ENCODE measurements at places on chromosomes 4 and X.

DNA sequence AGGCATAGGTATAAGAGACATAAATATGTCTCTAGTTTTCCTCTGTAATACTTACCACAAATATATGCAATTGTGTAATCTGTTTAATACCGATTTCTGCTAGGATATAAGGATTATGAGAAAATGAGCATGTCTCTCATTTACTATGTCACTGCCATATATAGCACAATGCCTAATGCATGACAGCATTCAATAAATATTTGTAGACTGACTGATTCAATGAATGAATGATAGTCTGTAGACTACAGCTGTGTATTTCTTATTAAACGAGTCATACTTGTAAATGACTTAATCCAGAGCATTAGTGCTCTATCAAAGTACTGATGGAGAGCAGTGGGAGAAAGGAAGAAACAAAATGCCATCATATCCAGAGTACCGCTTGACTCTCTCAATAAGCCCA is 175.6 kb downstream of the PPP3CA start:
- DNase-seq = no peak

GRCh38 chr4:84932462-84932861 is 34.0 kb downstream of the WDFY3 start:
- no peak for DNase-seq

GRCh38 chr4:109432203-109432602 is 1.4 kb upstream of the SEC24B start:
- no peak for DNase-seq

DNA sequence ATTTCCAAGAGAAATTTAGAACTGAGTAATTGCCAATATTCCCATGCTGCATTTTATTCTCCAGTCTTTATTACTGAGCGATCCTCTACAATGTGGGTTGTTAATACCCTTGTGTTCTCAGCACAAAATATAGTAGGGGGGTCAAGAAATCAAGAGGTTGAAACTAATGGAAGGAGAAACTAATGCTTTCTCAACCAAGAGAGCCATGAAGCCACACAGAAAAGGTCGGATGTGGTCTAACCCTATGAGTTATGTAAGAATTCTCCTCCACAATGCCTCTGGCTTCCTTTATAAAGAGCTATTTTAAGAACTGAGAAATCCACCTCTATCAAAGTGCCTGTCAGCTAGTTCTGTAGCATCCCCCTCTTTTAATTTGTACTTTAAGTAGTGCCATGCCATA is 268.5 kb downstream of the CHIC1 start:
- no peak for DNase-seq

GRCh38 chrX:46649421-46650260 is 76.1 kb downstream of the CHST7 start:
- no peak for DNase-seq

DNA sequence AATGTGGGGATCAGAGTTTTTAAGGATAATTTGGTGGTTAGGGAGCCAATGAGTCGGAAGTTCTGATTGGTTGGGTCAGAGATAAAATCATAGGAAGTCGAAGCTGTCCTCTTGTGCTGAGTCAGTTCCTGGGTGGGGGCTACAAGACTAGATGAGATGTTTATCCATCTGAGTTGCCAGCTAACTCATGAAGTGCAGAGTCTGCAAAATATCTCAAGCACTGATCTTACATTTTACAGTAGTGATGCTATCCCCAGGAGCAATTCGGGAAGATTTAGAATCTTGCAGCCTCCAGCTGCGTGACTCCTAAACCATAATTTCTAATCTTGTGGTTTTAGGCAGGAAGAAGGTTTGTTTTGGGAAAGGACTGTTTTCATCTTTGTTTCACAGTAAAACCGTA is 565.8 kb upstream of the SPANXN1 start:
- peak; percentile 4 for DNase-seq

- no peak for DNase-seq
Observed at GRCh38 chr4:34486461-34487363, 1757.6 kb downstream of the ARAP2 start.

DNA sequence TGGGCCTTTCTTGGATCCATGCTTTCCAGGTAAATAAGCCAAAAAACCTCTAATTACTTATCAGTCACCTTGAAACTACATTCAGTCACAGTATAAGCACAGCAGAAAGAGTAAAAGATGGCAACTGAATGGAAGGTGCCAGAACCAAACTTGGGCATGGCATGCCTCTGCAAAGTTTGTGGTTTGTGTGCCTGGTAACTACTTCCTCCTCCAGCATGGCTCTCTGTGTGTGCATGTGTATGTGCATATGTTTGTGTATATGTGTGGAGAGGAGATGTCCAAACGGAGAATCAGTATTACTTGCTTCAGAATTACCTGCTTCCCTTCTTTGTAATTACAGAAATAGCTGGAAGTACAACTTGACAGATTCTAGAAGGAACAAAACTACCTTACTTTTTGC is 67.5 kb downstream of the AGTR2 start:
- no peak for DNase-seq

DNA sequence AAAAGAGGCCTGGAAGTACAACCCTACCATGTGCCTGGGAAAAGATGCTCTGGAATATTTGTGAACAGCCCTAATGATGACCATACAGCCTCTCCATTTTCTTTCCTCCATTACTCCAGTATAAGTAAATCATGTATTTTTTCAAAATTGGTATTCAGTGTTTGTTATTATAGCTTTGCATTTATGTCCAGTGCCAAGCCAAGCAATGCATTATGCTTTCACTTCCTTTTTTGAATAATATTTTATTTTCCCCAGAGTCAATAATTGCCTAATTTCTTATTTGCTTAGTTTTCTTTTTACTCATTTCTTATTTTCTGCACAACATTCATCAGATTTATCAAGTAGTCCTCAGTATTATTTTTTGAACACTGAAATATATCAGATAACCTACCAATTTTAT is 49.3 kb upstream of the EOLA2 start:
- DNase-seq = no peak

- DNase-seq = no peak
Observed at GRCh38 chr4:22672944-22673343, 19.8 kb upstream of the GBA3 start.
